Psoas muscle (tissue), 8 donors: ENCODE measurements at places on chromosomes 7 and 10. TPM values are rescaled to one million over a fixed set of nuclear protein-coding genes. Genes with fewer than 3 reads are reported as not detected.

DNA sequence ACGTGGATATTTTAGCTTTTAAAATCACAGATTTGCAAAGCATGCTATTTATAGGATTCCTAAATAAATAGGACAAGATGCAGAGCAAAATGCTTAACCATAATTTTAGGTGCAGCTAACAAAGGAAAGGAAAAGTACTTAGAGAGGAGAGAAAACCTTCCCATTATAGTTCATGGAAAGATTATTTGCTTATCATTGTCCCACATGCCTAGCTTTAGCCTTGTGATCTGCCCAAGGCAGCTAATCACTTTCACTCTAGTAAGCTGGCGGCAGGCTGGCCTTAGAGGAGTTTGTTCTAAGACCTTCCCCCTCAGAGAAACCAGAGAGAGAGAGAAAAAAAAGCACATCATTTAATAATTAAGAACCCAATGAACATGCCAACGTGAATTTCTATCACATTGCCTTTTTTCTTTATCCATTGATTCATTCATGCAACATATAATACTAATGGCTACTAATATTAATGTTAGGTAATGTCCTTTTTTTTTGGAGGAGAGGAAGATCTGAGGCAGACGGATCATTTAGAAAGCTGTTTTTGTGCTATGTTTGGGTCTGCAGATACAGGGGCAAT is 274.6 kb downstream of the ARL4A start:
- DNase-seq, result no peak
- no peak overlapping the region for H3K4me3 ChIP-seq
- H3K36me3 ChIP-seq, result no peaks in the 10 kb centered on the region
- H3K27me3 ChIP-seq, result no peaks in the 10 kb centered on the region
- H3K27ac ChIP-seq, result no peak overlapping the region

- H3K27ac ChIP-seq, result peak overlapping the region; percentile 81
- H3K27me3 ChIP-seq, result no peaks in the 10 kb centered on the region
- no peaks in the 10 kb centered on the region for H3K36me3 ChIP-seq
- no peak overlapping the region for H3K4me3 ChIP-seq
Observed at GRCh38 chr10:102627291-102627735, 17.0 kb upstream of the TRIM8 start.

- DNase-seq, result no peak
- no peak overlapping the region for H3K4me3 ChIP-seq
- H3K27ac ChIP-seq, result no peak overlapping the region
- no peaks in the 10 kb centered on the region for H3K36me3 ChIP-seq
- H3K27me3 ChIP-seq, result no peaks in the 10 kb centered on the region
- H3K4me1 ChIP-seq, result no peaks in the 10 kb centered on the region
Observed at GRCh38 chr10:59104186-59104585, 72.3 kb upstream of the PHYHIPL start.

DNA sequence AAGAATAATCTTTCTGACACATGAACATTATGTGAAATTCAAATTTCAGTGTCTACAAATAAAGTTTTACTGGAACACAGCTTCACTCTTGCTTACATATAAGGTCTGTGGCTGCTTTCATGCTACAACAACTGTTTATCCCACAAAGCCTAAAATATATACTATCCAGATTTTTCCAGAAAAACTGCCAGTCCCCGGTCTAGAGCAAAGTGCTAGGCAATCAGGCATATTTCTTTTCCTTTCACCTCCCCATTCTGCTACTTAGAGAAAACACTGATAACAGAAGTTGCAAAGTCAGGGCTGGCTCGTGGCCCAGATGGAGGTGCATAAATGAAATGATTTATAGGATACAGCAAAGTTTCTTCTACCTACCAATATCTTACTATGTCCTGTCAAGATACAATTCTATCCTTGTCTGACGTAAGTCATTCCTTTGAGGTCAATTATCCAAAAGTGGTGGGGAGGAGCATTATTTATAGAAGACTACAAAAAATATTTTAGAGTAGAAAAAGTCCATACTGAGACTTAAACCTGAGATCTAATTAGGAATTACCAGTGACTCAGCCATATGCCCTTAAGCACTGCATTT is 384.1 kb downstream of the NXPH1 start:
- H3K4me3 ChIP-seq, result no peak overlapping the region
- H3K4me1 ChIP-seq, result no peaks in the 10 kb centered on the region
- no peaks in the 10 kb centered on the region for H3K27me3 ChIP-seq
- no peak overlapping the region for H3K27ac ChIP-seq
- no peaks in the 10 kb centered on the region for H3K36me3 ChIP-seq

GRCh38 chr7:70352906-70353305 is 754.6 kb downstream of the AUTS2 start:
- H3K27me3 ChIP-seq, result no peaks in the 10 kb centered on the region
- peaks cover 4% of the 10 kb centered on the region for H3K4me1 ChIP-seq
- no peaks in the 10 kb centered on the region for H3K36me3 ChIP-seq
- H3K27ac ChIP-seq, result no peak overlapping the region

GRCh38 chr10:31051703-31052102 is 20.0 kb upstream of the ZNF438 start:
- no peak overlapping the region for H3K4me3 ChIP-seq
- DNase-seq, result no peak
- no peak overlapping the region for H3K27ac ChIP-seq
- no peaks in the 10 kb centered on the region for H3K4me1 ChIP-seq
- H3K27me3 ChIP-seq, result no peaks in the 10 kb centered on the region

The NYAP1 gene
- total RNA-seq, result 0.08 TPM

The FFAR4 gene
- total RNA-seq, result 0.07 TPM
